ENCODE measurements at places on chromosomes 3 and 15.

DNA sequence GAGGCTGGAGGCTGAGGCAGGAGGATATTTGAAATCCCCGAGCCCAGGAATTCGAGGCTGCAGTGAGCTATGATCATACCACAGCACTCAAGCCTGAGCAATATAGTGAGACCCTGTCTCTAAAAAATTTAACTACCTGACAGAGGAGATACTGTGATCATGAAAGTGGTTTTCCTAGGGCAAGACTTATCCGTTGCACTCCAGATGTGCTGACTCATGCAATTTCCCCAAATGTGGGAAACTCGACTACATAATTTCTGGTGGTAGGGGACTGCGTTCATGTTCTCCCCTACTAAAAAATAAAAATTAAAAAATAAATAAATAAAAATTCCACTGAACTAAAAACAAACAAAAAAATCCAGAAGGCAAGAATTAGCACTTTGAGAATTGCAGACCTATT, 271.7 kb downstream of the SHQ1 start:
- DNase-seq: no peak

GRCh38 chr3:115415246-115415996, 207.9 kb upstream of the GAP43 start:
- DNase-seq: no peak

GRCh38 chr3:52848617-52849016, 13.8 kb upstream of the MUSTN1 start:
- DNase-seq: no peak

DNA sequence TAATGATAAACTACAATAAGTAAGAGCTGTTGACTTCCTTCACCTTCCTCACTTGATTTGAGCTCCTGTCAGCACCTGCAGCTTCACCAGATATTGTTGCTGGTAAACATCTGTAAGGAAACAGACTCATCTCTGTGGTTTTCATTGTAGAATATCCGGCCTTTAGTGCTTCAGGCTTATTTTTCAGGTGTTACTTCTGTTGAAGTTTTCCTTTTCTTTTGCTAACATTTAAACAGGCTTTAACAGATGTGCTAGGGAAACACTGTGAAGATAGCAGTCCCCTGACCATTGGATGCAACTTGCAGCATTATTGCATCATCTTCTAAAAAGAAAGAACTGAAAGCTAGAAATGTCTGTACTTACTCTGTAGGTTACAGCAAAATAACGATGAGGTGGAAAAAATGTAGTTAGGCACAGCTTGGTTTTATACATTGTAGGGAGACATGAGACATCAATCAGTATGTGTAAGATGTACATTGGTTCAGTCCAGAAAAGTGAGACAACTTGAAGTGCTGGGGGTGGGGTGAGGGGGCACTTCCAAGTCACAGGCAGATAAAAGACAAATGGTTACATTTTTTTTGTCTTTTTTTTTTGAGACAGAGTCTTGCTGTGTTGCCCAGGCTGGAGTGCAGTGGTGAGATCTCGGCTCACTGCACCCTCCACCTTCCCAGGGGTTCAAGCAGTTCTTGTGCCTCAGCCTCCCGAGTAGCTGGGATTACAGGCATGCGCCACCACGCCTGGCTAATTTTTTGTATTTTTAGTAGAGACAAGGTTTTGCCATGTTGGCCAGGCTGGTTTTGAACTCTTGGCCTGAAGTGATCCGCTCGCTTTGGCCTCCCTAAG, 10.2 kb downstream of the EDEM1 start:
- DNase-seq: no peak

- no peak for DNase-seq
These were observed 18.6 kb downstream of the DNAJB11 start for GRCh38 chr3:186589121-186589520.

DNA sequence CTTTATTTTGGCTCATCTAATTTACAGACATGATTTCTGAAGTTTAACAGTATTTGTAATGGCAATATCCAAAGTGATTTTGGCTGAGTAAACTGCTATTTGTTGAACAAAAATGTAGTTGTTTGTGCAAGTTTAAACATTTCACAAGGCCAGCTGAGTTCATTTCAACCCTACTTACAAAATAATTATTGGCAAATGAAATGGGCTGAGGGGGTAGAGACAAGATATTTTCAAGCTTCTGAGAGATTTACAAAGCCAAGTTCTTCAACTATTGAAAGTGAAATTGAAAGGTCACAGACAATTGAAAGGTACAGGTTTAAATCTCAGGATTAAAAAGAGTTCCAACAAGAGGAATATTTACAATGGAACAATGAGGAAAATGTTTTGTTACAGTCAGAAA, 77.1 kb downstream of the DUT start:
- no peak for DNase-seq

- DNase-seq: no peak
These were observed 68.2 kb downstream of the NBEAL2 start for GRCh38 chr3:47047673-47048072.

- DNase-seq: no peak
These were observed 68.7 kb downstream of the SUMF1 start for GRCh38 chr3:4398120-4398940.

GRCh38 chr3:119673875-119674274, 3.3 kb downstream of the COX17 start:
- DNase-seq: no peak

GRCh38 chr15:48244921-48245320, 38.8 kb downstream of the SLC12A1 start:
- no peak for DNase-seq

DNA sequence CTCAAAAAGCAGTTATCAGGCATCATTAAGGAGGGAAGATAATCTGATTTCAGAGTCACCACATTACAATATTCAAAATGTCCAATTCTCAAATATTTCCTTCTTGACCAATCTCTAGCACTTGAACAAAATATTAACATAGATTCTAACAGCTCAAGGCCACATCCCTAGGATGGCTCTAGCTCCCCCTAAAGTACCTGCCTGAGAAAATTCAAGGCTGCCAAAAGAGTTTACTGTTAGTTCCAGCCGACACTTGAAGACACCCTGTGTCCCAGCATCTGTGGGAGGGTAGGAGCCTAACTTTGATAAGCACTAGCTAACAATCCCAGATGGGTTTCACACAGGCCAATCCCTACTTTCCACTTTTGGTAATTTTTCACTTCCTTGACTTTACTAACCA, 10.4 kb downstream of the NSMCE3 start:
- DNase-seq: no peak

DNA sequence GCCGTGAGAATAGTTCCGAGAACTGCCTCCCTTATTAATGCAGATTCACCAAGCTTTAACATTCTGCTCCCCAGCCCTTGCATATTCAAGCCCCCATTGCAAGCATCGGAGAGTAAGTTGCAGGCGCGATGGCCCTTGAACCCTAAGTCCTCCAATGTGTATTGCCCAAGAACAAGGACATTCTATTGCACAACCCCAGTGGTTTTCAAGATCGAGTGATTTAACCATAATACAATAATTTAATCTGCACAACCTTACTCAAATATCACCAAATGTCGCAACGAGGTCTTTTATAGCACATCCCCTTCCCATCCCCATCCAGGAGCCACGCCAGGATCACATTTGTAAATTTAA, 21.7 kb upstream of the PLXND1 start:
- DNase-seq: no peak

GRCh38 chr3:96266395-96267190, 547.8 kb upstream of the EPHA6 start:
- DNase-seq: no peak

- no peak for DNase-seq
These were observed 224.3 kb upstream of the P2RY1 start for GRCh38 chr3:152610622-152611021.

DNA sequence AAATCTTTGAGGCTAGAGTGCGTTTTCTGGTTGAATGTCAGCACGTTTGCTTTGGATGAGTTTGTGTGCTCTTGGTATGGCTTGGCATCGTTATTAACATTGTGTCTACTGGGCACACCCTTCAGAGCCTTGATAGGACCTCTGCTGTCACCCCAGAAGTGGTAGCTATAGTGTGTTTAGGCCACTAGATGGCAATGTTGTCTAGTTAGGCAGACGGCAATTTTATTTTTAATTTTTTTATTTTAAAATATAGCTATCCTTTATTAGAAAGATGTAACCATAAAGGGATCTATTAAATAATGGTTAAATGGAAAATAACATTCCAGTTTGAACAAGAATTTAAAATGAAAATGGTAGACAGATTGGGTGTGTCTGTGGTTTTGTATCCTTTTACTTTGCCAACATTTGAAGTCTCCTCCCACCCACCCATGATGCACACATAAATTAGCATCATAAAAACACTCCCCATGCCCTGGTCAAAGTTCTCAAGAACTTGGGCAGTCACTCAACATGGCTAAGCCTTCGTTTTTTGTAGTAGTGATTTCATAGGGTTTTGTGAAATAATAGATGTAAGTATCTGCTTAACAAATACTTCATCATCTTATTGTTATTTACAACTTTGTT, 200.7 kb downstream of the KCNH8 start:
- DNase-seq: no peak

- DNase-seq: no peak
These were observed 37.1 kb upstream of the ST3GAL6 start for GRCh38 chr3:98726084-98726483.

- no peak for DNase-seq
These were observed 38.5 kb downstream of the PYDC2 start for GRCh38 chr3:191499307-191500080.

DNA sequence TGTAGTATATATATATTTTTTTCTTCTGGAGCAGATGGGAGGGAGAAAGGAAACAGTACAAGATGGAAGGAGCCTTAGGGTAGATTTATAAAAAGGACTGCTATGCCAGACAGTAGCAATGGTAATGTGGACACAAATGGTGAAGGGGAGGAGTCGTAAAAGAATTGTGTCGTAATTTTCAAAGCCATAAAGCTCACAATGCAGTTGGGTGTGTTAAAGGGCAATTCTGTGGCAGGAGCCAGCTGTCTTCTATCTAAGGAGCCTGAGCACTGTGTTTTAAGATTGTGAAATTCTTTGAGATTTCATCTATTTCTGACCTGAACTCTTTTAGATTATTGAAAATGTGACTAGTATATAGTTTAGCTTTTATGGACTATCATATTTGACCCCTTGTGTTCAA, 58.9 kb downstream of the CNOT10 start:
- DNase-seq: no peak

GRCh38 chr15:28181366-28181765, 82.3 kb upstream of the OCA2 start:
- DNase-seq: no peak

DNA sequence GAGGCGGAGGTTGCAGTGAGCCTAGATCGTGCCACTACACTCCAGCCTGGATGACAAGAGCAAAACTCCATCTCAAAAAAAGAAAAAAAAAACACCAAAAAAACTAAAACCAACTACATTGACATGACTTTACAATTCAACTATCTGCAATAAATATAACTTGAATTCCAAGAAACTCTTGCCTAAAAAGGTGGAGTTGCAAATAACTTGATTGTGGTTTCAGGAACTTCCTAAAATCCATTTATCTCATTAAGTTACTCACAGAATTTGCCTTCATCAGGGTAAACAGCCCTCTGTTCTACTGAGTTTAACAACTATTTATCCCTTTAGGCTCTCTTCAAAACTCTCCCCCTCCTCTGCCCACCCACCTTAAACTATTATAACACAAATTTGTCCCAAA, 2.7 kb upstream of the MAPK6 start:
- no peak for DNase-seq

GRCh38 chr3:152076148-152076547, 192.6 kb upstream of the MBNL1 start:
- no peak for DNase-seq

GRCh38 chr3:71011565-71012287, 571.8 kb downstream of the FOXP1 start:
- DNase-seq: no peak

DNA sequence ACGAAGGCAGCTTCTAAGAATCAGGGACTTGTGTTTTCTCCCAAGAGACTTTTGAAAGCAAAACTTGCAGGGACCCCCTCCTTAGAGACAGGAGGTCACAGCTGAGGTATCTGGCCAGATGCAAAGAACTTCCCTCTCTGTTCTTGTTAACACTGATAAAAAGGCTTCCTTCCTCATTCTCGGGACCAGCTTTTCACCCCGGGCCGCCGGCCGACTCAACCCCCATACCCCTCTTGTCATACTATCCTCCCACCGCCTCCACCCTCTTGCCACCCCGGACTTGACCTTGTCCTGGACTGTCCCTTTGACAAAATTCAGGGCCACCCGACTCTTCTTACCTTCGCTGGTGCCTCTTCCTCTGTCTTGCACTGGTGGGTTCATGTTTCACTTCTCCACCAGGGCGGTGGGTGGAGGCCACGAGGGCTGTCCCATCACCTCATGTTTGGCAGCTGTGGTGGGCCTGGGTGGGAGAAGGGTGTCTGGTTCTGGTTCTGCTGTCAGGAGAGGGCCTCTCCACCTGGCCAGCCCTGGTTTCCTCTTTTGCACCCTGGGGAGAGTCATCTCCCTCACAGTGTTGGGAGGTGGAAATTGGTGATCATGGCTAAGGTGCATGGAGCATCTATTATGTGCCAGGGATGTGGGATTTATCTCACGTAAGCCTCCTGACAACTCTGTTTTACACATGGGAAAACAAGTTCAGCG, 32.5 kb downstream of the BHLHE40 start:
- no peak for DNase-seq

DNA sequence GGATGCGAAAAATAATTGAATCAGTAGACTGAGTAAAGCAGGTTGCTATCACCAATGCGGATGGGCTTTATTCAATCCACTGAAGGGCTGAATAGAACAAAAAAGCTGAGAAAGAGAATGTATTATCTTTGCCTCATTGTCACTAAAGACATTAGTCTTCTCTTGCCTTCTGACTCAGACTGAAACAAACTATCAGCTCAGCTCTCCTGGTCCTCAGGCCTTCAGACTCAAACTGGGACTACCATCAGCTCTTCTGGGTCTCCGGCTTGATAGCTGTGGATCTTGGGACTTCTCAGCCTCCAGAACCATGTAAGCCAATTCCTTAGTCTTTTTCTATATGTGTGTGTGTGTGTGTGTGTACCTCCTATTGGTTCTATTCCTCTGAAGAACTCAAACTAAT, 12.6 kb downstream of the IFT57 start:
- DNase-seq: no peak

DNA sequence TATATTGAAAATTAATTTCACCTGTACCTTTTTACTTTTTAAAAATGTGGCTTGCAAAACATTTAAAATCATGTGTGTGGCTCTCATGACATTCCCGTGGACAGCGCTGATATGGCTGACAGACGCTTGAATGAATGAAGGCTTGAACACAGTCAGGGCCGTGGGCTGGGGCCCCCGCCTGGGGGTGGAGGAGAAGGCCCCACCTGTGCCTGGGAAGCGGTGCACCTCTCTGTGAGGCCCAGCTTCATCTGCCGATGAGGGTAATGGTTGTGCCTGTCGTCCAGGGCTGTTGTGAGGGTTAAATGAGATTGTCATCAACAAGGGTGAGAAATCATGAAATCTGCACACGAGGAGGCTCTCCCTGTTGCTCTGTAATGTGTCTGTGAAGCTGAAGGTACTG, 85.9 kb upstream of the PRR23E start:
- DNase-seq: no peak

DNA sequence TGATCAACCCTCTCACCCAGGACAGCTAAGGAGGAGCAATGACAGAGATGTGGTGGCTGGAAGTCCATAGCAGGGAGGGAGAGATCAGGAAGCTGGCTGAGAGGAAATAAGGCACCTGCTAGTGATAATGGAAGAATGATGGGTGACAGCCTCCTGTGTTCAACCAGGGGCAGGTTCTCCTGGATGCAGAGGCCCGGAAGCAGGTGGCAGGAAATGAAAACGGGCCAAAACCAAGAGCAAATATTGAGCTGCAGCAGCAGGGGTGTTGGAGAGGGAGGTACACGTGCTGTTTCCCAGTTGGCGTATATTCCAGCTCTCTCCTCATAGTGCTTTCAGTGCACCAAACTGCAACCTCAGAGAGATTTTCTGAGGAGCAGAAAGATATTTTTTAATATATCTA, 213.4 kb upstream of the TBL1XR1 start:
- DNase-seq: no peak

- no peak for DNase-seq
These were observed 20.2 kb downstream of the NIPA1 start for GRCh38 chr15:22806664-22807063.
